ENCODE measurements at places on chromosomes 7 and 10.

- no peak for DNase-seq
Measured at GRCh38 chr10:119803264-119803663, 69.4 kb downstream of the MCMBP start.

GRCh38 chr10:104579136-104579535 is 62.0 kb upstream of the SORCS3 start:
- DNase-seq = no peak

DNA sequence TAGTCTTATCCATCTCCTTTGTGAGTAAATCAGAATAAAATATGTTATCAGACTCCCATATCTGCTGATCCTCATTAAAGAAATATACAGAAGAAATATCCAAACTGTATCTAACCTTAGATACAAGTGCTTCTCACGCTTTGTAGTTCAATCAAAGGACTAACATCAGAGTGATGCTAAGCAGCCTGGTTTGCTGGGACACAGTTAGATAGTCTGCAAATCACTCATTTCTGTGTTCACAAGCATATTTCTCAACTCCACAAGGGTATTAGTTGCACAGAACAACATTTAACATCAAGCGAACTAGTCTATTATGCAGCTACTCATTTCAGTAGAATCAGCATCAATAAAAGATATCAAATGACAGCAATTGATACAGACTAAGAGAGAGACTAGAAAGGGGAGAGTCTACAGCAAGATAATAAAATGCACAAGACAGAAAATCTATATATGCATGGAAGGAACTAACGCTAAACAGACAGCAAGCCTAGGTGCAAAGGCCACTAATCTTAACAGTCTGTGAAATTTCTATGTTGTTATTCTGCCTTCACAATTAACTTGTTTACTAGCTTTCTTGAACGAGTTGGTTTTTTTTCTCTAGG is 30.0 kb downstream of the DNAJC12 start:
- DNase-seq = no peak

DNA sequence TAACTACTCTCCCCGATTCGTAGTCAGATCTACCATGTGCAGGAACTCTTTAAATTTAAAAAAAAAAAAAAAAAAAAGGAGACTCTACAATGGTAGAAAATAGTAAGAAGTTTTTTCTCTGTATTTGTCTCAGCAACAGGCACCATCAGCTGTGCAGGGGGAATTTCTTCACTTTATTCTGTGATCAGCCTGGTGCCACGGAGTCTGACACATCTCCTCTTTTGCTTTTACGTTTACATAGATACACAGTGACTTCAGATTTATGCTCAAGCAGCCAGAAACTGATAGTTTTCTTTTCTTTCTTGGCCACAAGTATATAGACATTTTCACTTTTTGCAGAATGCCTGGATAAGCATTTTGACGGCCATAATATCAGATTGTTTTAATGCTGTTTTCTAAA is 190.6 kb upstream of the AKR1E2 start:
- DNase-seq = no peak
